ENCODE measurements at places on chromosomes 6 and 20. TPM values are rescaled to one million over a fixed set of nuclear protein-coding genes. Genes with fewer than 3 reads are reported as not detected.

GRCh38 chr20:37240337-37241067 lies 21.1 kb downstream of the GHRH start:
- no peak for DNase-seq

- no peak for DNase-seq
These were observed 35.7 kb downstream of the IGF2R start for GRCh38 chr6:160004419-160005175.

NOTCH4 gene
- 14.9 TPM for total RNA-seq

SYNDIG1 gene
- 5.7 TPM for total RNA-seq

GRCh38 chr6:53197553-53197952 lies 48.9 kb upstream of the GCM1 start:
- DNase-seq, result no peak
